ENCODE measurements at places on chromosomes 3 and 15. TPM values are rescaled to one million over a fixed set of nuclear protein-coding genes. Genes with fewer than 3 reads are reported as not detected.

Gene C3orf49
- total RNA-seq: not detected

Gene FBXW12
- total RNA-seq: not detected

DNA sequence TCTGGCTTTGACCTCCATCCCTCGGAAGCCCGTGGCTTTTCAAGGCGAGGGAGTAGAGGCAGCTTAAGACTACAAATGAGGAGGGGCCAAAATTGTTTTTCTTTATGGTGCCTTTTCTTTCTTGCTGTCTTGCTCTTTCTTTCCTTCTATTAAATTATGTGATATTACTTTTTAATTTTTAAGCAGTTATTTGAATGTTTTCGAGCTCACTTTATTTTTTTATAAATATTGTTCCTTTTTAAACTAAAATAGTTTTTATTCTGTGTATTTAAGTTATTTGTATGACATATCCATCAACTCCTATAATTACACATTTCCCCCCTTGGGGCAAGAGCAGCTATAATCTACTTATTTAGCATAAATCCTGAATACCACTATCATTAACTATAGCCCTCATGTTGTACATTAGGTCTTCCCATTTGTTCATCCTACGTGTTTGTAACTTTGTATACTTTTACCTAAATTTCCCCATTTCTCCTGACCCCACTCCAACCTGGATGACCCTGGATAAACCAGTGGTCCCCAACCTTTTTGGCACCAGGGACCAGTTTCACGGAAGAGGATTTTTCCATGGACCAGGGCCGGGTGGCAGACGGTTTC, 622 bp upstream of the PLSCR1 start:
- DNase-seq: no peak

- no peak for DNase-seq
These were observed 48.2 kb upstream of the FHIT start for GRCh38 chr3:61299343-61300005.

DNA sequence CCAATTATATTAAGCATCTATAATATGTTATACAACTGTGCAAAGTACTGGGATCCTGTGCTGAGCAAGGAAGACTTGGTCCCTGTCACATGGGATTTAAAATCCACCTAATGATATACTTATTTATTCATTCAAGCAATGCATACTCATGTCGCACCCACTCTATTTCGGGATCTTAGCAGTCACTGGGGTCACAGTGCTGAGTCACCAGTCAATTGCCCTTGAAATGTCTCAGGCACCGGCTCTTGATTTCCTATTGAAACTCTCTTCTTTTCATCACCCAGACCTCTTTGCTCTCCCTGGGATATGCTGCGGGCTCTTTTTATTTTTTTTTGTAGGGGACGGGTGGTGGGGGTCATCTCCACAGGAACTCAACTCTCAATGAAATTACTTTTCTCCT, 194.5 kb upstream of the GAP43 start:
- no peak for DNase-seq

GRCh38 chr3:39147711-39148434, 5.5 kb downstream of the CSRNP1 start:
- peak; percentile 60 for DNase-seq

DNA sequence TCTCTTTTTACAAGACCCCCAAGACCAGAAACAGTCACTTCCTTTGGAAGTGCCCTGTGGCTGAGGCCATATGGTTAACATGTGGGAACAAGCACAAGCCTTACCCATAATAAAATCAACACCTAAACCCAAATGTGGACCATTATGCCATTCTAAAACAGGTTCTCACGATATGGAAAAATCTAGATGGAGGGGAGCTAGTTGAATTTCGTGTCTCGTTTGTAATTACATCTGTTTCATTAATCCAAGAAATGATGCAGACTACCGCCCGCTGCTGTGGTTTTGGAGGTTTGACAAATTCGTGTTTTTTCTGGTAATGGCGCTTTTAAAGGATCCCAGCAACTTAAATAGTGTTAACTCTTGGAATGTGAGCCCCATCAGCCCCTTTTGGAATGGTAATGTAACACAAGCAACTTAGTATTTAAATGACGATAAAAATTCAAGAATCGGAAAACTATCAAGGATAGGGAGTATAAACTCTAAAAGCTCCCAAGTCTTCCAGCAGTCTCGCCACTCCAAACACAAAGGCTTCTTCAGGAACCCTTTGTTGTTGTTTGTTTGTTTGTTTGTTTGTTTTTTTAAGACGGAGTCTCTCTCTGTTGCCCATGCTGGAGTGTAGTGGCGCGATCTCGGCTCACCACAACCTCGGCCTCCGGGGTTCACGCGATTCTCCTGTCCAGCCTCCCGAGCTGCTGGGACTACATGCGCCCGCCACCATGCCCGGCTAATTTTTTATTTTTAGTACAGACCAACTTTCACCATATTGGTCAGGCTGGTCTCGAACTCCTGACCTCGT, 1.1 kb downstream of the CNBP start:
- DNase-seq: no peak

DNA sequence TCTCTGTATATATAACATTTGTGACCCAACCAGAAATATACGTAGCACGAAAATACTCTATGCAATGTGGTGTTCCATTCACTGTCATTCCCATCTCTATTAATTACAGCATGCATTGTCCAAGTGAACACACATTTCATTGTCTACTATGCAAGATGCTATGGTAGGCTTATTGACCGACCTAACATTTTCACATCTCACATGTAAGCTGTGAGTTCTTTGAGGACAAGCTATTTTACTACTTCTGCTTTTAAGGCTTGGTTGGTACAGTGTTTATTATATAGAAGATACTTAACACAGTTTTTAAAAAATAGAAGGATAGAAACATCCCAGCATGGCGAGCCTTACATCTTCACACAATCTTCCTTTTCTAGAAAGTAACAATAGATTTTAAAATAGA, 164.4 kb downstream of the KLHL25 start:
- DNase-seq: no peak

DNA sequence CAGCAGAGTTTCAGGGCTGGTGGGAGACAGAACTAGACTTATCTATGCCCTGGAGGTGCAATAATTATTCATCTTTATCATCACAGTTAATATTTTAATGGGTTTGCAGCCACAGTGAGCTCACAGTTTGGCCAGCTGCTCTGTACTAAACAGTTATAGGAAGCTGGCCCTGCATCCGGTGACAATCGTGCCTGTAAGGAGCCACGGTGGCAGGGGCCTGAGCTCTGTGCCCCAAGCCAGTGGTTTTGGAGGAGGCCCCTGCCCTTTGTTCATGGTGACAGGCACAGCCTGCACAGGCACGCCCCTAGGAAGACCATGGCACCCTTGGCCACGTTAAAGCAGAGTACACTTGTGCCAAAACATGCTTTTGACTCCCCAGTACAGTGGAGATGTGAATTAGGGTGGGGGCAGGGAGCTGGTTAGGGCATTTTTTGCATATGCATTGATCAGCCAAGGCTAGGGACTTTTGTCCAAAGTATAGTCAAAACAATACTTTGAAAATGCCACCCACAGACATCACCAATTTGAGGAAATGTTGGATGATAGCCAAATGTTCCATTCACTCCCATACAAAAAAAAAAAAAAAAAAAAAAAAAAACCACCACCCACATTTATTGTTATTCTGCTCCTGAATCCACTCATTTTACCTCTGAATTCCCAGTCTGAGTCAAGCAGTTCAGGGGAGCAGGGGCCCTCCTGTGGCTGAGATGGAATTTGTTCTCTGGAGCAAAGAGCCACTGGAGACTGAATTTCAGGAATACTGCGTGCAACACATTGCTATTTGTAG, 3.4 kb upstream of the RFTN1 start:
- peak; percentile 35 for DNase-seq

DNA sequence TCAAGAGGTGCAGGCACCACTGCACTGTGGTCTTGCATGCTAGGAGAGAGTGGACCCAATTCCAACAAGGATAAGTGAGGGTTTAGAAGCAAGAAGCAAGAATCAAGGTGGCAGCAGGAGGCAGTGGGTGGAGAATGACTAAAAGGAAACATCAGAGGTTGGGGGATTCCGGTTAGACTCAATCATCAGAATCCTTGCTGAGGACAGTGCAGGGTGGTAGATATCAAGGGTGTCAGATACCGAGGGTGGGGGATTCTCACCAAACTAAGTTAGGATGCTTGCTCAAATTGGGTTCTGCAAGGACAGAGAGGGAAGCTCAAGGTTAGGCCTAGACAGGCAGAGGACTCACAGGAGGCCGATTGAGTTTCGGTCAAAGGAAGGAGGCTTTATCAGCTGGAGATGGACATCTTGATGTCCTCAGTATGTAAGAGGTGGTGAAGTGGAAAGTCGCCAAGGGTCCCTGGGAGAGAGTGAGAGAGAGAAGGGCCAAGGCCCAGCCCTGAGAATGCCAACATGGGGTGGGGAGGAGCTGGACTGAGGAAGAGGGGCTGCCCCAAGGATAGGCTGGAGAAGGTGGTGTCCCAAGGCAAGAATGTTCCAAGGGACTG, 102.2 kb downstream of the ARNT2 start:
- no peak for DNase-seq

GRCh38 chr3:46930945-46931403, 45.6 kb downstream of the CCDC12 start:
- no peak for DNase-seq

Measured in left cardiac atrium (tissue), 4 donors.